Midbrain (tissue), 1 donor: ENCODE measurements at places on chromosomes 4 and X.

DNA sequence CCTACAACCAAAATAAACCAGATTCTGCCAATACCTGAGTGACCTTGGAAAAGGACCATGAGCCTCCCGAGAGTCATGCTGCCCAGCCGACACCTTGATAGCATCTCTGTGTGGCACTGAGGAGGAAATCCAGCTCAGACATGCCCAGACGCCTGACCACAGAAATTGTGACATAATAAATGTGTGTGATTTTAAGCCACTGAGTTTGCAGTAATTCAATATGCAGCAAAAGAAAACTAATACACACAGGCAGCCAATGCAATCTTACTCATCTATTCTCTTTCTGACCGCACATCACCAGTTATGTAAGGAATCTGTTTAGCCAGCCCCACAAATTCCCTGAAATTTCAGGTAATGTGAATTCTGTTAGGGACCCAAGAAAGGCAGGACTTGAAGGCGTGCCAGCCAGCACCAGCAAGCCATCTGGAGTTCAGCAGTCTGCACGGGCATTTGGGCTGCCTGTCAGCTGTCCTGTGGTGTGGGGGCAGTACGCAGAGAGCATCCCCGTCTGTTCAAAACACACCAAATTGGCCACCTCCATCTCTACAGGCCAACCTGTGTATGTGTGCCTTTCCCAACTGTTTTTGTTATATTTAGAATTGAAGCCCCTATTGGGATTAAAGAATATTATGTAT, 176.4 kb downstream of the NLGN4X start:
- DNase-seq, result no peak

GRCh38 chrX:105265093-105265492, 44.6 kb upstream of the TEX13A start:
- no peak for DNase-seq

GRCh38 chr4:37976991-37977470, 16.8 kb downstream of the PTTG2 start:
- DNase-seq, result peak; percentile 34

GRCh38 chr4:72107456-72107855, 75.7 kb downstream of the NPFFR2 start:
- no peak for DNase-seq

DNA sequence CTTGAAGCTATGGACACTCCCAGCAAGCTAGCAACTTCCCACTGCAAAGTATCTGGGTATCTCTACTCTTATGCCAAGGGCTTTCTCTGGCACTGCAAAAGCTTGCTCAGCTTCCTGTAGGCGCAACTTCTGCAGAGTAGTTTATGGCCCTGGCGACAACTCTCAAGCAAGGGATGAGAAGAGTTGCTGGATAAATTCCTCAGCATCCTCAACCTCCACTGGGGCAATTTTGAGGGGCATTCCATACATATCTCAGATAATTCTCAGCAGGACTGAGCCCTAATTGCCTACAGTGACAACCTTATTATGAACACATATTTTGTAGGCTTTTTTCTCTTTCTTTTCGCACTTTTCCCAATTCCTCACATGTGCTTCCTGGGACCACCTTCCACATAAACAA, 31.2 kb upstream of the TAB3 start:
- no peak for DNase-seq

GRCh38 chr4:1928356-1929239, 57.4 kb downstream of the NSD2 start:
- no peak for DNase-seq

DNA sequence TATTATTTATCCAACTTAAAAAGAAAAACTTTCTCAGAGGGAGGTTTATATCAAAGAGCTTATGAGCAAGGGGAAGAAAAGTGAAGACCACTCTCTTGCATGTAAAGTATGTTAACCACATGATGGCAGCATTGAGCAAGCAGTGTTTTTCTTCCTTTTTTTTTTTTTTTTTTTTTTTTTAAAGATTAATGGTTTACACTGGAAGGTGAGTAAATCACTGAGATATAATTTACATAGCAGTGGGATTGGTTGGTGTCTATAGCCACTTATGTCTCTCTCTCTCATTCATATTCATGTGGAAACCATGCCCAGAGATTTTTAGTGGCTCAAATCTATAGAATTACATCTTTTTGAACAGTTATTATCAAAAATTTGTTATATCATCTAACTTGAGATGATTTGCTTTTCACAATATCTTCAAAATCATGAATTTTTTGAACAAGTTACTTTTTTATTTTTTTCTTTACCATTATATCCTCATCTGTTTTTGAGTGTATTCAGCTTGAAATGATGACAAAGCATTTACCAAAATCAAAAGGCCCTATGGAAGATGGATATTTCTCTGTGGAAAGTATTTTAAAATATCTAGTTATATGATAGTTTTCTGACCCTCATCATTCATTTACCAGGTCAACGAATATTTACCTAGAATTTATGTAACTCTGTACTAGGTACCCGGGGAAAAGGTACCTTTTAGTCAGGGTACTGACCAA, 31.6 kb downstream of the MTHFD2L start:
- peak; percentile 11 for DNase-seq
